ENCODE measurements at places on chromosomes 16 and 17.
A peak's percentile ranks its signal among the peaks of the same experiment; 100 is the strongest.

DNA sequence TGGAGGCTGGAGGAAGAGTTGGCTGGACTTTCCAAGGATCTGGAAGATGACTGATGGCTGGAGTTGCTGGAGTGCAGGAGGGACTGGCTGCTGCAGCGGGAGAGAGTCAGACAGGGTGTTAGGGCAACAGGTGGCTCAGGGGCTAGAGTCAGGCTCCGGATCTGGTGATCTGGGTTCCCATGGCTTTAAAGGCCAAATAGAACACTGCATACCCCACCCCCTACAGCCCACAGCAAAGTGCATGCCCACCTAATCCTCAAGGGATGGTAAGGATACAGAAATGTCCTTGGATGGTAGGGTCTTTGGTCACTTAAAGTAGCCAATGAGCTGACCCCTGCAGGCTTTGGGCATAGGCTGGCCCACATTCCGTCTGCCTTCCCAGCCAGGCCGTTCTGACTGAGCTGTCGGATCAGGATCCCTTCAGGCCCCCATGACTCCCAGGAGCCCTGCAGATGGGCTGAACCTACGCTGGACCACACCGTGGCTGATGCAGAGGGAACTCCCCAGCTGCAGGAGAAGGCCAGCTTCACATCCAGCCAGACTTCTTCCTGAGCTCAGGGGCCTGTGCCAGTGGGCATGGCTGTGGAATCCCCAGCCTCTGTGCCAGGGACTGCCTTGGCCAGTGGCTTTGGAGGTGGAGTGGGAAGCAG lies 13.9 kb downstream of the TNS4 start:
- no peak for DNase-seq

DNA sequence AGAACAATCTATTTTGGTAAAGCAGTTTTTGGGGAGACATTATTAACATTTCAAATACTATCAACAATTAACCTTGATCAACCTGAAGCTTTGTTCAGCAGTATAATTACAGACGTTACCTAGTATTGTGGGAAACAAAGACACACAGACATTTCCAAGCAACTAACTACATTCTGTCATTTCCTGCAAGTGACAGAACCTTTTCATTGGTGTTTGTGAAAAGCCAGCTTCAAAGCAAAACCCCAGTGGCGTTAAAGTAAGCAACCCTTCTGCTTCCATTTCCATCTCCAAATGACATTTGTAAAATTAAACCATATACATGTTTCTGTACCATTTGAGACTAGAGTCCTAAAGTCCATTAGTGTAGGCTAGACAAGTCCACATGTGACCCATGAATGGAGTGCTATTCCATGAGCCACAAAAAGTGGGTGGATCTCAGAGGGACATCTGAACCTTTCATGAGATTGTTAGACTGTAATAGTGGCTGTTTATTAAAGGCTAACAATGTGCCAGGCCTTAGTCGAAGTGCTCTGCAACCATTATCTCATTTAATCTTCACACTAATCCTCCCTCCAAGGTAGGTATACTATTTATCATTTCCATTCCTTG lies 101.2 kb downstream of the SSH2 start:
- DNase-seq = no peak

GRCh38 chr16:49452578-49452977 lies 79.0 kb downstream of the C16orf78 start:
- DNase-seq = no peak

DNA sequence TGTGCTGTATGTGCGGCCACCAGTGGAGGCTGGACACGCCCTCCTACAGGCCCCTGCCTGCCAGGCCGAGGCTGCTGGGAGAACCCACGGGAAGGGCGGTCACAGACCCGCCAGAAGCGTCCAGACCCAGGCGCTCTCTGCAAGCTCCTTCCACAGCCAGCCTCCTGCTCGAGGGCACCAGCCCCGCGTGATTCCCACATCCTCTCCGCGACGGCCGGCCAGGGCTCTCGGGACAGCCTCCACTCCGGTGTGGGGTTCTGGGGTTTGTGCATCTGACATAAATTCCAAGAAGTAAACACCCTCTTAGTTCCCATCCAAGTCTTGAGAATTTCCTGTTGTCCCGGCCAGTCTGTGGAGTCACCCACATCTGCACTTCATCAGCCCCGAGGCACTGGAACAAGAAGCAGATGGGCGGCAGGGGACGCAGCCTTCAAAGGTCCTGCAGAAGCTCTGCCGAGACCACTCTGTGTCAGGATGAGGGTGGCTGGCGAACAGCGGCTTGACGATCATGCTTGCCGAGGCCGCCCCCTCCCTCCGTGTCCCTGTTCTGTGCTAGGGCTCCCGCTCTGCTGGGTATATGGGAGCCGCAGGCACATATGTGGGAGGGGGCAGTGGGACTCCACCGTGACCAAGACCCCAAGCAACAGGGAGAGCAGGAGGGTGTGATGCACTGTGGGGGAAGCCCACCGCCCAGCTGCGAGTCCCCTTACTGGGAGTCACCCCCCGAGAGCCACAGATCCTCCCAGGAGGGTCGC lies 2.4 kb upstream of the TMEM204 start:
- DNase-seq = no peak

DNA sequence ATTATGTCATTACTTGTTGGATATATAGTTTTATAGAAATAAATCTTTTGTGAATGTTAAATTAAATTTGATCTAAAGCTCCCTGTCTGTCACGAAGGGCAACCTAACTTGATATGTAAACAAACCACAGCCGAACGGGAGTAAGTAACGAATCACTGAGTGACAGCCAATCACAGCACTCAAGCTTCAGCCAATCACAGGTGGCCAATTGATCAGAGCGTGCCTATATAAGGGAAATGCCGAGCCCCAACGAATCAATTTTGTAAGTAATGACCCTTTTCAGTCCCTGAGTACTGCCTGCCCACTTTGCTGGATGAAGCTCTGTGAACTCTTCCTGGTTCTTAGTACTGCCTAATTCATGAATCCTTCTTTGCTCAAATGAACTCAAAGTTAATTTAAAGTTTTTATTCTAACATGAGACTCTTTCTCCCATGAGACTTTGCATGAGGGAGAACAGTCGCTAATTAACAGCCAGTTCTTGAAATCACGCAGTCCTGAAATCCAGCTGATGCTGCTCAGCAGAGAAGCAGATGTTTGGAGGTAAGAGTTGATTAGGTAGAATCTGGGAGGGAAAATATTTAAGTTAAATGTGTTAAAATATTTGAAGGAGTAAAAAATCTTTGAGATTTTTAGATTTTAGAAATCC lies 302.2 kb downstream of the CNTNAP4 start:
- DNase-seq = no peak

DNA sequence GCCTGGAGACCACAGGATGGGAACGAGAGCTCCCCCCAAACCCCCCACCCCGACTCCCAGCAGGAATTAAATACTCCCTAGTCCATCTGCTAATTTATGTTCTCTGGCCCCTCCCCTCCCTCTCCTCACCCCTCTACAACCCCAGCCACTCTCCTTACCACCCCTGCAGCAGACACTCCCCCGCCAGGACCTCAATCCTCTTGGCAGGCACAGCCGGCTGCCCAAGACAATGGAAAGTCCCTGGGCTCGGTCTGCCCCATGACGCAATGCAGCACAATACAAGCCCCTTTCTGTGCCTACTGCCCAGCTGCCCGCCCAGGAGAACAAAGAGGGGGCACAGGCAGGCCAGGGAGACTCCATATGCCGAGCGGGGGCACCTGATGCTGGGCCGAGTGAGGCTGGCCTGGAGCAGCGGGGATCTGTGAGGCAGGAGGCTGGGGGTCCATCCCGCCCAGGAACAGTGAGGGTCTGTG lies 30.3 kb upstream of the CDC42EP4 start:
- DNase-seq = peak; percentile 13

GRCh38 chr16:86826941-86827340 lies 248.6 kb downstream of the FOXL1 start:
- DNase-seq = no peak

- no peak for DNase-seq
These were observed 52.9 kb upstream of the LGALS9 start for GRCh38 chr17:27577884-27578717.

DNA sequence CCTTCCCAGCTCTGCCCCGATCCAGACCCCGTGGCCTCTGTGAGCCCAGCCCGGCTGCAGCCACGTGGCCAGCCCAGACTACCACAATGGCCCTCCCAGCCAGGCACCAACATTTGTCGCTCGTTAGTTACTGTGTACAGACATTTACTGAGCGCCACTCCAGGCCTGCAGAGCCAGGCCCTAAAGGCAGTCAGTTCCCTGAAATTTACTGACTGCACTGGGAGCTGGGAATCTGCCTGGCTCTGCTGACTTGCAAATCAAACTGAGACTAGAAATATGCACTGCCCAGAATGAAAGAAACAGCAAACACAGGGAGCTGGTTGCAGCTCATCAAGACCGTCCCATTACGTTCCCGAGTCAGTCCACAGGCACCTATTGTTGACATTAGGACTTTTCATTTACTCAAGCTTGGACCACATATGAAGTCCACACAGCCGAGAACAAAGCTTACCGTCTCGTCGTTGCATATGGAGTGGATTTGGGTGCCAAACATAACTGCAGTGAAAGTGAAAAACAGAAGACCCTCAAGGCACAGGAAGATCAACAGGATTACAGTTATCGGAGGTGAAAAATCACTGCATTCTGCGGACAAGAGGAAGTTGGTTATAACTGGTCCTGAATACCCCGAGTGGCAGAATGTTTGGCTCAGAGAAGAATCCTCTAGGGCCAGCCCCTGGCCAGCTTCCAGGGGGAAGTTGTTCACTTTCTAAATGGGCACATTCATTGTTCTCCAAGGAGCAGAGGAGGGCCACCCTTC lies 34.5 kb downstream of the ZDHHC7 start:
- no peak for DNase-seq

DNA sequence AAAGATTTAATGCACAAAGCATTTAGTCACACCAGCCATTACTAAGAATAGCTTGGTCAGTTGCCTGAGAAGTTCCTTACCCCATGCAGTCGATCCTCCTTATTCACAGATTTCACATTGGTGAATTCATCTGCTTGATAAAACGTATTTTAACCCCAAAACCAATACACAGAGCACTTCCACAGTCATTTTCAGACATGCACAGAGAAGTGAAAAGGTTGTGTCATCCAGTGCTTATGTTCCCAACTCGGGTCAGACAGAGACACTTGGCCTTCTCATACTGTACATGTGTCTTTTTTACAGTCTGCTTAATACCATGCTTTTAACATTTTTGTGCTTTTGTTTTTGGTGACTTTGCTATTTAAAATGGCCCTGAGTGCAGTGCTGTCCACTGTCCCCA lies 219.7 kb downstream of the SPECC1 start:
- DNase-seq = no peak

Measured in NCI-H446 (cell line).